ENCODE measurements at places on chromosomes 1 and 21.

- H3K4me1 ChIP-seq, result no peaks in the 10 kb centered on the region
- H3K36me3 ChIP-seq, result no peaks in the 10 kb centered on the region
- no peak for DNase-seq
These were observed 11.2 kb downstream of the EPHA10 start for GRCh38 chr1:37753473-37754321.

- H3K27me3 ChIP-seq, result peaks cover 3% of the 10 kb centered on the region
- DNase-seq, result no peak
- H3K27ac ChIP-seq, result no peak overlapping the region
- no peaks in the 10 kb centered on the region for H3K36me3 ChIP-seq
- peaks cover 7% of the 10 kb centered on the region for H3K4me1 ChIP-seq
These were observed 173.9 kb upstream of the IVNS1ABP start for GRCh38 chr1:185490924-185491323.

DNA sequence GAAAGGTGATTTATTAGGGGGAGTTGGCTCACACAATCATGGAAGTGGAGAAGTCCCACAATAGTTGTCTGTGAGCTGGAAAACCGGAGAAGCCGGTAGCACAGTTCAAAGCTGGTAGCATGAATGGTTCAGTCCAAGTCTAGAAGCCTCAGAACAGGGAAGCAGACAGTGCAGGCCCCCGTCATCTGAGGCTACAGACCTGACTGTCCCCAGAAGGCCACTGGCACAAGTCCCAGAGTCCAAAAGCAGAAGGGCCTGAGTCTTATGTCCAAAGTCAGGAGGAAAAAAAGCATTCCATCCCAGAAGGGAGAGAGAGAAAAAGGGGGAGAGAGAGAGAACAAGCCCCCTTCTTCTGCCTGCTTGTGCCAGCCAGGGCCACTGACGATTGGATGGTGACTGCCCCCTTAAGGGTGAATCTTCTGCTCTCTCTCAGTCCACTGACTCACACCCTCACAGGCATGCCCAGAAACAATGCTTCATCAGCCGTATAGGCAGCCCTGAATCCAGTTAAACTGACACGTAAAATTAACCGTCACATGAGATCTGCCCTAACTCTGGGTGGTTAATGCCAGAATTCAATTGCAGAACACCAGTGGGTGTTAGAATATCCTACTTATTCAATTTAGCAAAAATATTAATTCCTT, 49.3 kb upstream of the POU2F1 start:
- H3K4me3 ChIP-seq, result no peak overlapping the region
- H3K4me1 ChIP-seq, result no peaks in the 10 kb centered on the region
- H3K27ac ChIP-seq, result no peak overlapping the region
- H3K36me3 ChIP-seq, result peaks cover 4% of the 10 kb centered on the region

GRCh38 chr1:30793209-30793608, 35.6 kb upstream of the LAPTM5 start:
- no peaks in the 10 kb centered on the region for H3K36me3 ChIP-seq
- H3K4me3 ChIP-seq, result no peak overlapping the region
- H3K27me3 ChIP-seq, result peaks cover 9% of the 10 kb centered on the region
- no peak overlapping the region for H3K27ac ChIP-seq
- DNase-seq, result no peak

GRCh38 chr1:39129514-39129913, 75.0 kb upstream of the MACF1 start:
- peaks cover 21% of the 10 kb centered on the region for H3K4me1 ChIP-seq
- no peaks in the 10 kb centered on the region for H3K36me3 ChIP-seq
- no peak overlapping the region for H3K27ac ChIP-seq
- no peak for DNase-seq
- no peaks in the 10 kb centered on the region for H3K27me3 ChIP-seq

- no peak overlapping the region for H3K27ac ChIP-seq
- H3K27me3 ChIP-seq, result no peaks in the 10 kb centered on the region
- peaks cover 6% of the 10 kb centered on the region for H3K4me1 ChIP-seq
- H3K36me3 ChIP-seq, result no peaks in the 10 kb centered on the region
- DNase-seq, result no peak
These were observed 690.5 kb downstream of the BRINP3 start for GRCh38 chr1:189787201-189787600.

DNA sequence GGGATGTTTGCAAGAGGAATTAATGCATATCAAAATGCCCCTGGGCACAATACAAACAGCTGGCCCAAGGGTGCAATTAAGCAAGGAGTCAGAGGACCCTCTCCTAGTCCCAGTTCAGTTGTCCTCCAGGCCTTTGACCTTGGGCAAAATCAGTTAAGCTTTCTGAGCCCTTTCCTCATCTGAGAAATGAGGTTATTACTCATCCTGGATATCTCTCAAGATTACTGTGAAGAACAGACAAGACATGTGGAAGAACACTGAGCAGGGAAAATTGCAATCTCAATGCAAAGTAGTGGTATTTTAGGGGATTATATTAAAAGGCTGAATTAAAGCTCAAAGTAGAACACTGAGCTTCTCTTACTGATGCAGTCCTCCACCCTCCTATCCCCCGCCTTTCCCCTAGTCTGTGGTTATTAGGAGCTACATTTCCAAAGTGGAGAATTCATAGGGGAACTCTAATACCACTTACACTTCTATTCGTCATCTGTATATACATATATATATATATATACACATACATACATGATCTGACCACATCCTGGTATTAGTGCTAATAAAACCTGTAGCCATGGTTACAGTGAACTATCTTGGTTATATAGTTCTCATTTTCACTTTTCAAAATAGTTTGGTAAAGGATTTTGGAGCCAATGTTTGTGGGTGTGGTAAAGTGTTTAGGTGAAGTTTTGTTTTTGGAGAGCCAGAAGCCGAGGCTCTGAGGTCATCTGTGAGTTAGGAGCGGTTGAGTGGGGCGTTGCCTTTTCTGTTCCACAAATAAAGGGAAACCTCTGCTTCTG, 18.1 kb downstream of the KIAA0040 start:
- H3K4me1 ChIP-seq, result no peaks in the 10 kb centered on the region
- DNase-seq, result no peak
- peaks cover 2% of the 10 kb centered on the region for H3K27me3 ChIP-seq
- no peak overlapping the region for H3K27ac ChIP-seq
- no peak overlapping the region for H3K4me3 ChIP-seq

GRCh38 chr1:29412591-29412990, 176.3 kb downstream of the PTPRU start:
- no peaks in the 10 kb centered on the region for H3K36me3 ChIP-seq
- no peak overlapping the region for H3K4me3 ChIP-seq
- peaks cover 6% of the 10 kb centered on the region for H3K4me1 ChIP-seq
- no peak for DNase-seq
- peaks cover 5% of the 10 kb centered on the region for H3K27me3 ChIP-seq

GRCh38 chr1:50419907-50420677, 3.2 kb downstream of the DMRTA2 start:
- peaks cover 7% of the 10 kb centered on the region for H3K36me3 ChIP-seq
- peak overlapping the region; percentile 5 for H3K27ac ChIP-seq
- H3K27me3 ChIP-seq, result peaks cover 50% of the 10 kb centered on the region
- H3K4me1 ChIP-seq, result peaks cover 15% of the 10 kb centered on the region

- no peaks in the 10 kb centered on the region for H3K36me3 ChIP-seq
- no peak overlapping the region for H3K27ac ChIP-seq
- DNase-seq, result no peak
These were observed 19.4 kb downstream of the LRP8 start for GRCh38 chr1:53308506-53308905.

DNA sequence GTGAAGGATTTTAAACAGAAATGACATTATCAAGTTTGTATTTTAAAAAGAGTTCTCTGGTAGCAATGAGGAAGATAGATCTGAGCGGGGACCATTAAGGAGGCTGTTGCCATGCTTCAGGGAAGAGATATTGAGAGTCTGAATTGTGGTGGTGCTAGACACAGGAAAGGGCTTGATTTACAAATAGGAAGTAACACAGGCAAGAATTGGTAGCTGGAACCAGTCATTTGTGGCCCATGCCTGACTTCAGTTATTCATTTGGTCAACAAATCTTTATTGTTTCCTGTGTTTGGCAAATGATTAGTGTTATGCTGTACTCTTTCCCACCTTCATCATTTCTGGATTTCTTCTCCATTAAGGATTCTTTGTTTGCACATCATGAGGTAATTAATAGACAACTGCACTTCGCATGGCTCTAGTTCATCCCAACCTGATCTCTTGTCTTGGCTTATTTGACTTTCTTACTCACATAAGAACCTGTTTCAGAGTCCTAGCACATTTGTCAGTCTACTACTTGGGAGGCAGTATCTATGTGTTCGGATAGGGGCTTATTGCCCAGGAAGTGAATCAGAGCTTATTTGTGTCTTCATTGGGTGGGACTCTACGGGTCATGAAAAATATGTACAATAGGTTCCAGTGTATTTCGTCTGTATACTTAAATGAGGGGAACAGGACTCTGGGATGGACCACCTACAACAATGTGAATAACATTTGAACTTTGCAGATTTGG, 32.3 kb downstream of the EEIG2 start:
- no peak for DNase-seq
- no peaks in the 10 kb centered on the region for H3K36me3 ChIP-seq
- H3K4me1 ChIP-seq, result peaks cover 29% of the 10 kb centered on the region
- peak overlapping the region; percentile 5 for H3K4me3 ChIP-seq

DNA sequence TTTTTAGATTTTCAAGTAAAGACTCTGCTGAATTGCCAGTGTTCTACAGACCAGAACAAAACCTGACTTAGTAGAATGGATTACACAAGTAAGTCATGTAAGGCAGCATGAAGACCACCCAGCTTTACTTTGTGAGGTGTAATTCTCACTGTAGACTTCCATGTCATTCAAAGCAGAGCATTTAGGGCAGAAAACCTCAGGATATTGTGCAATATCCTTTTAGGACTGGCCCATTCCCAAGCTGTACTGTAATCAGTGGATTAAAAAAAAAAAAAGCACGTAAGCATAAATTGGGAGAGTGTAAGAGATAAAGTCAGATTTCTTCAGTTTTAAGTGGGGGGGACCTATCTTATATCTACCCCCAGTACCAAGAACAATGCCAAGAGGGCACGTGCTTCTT, 380.5 kb upstream of the PRMT6 start:
- H3K36me3 ChIP-seq, result no peaks in the 10 kb centered on the region
- H3K4me3 ChIP-seq, result no peak overlapping the region
- DNase-seq, result no peak

DNA sequence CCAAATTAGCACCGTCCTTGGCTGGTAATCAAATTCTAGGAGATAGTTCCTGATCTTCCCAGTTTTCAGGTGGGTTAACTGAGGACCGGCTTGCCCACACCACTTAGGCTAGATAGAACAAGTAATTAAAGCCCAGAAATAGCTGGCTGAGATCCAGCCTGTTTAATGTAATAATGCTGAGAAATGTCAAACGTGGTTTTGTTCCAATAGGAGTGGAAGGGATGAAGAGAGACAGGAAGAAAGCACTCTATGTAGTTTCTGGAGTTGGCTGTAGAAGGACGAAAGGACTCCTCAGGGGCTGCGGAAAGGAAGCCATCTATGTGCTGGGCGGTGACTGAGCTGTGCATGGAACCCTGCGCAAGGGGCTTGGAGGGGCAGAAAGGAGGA, 18.6 kb downstream of the NAV1 start:
- no peak overlapping the region for H3K4me3 ChIP-seq
- H3K27me3 ChIP-seq, result peaks cover 2% of the 10 kb centered on the region
- H3K36me3 ChIP-seq, result peaks cover 4% of the 10 kb centered on the region
- H3K4me1 ChIP-seq, result peaks cover 17% of the 10 kb centered on the region
- DNase-seq, result no peak

DNA sequence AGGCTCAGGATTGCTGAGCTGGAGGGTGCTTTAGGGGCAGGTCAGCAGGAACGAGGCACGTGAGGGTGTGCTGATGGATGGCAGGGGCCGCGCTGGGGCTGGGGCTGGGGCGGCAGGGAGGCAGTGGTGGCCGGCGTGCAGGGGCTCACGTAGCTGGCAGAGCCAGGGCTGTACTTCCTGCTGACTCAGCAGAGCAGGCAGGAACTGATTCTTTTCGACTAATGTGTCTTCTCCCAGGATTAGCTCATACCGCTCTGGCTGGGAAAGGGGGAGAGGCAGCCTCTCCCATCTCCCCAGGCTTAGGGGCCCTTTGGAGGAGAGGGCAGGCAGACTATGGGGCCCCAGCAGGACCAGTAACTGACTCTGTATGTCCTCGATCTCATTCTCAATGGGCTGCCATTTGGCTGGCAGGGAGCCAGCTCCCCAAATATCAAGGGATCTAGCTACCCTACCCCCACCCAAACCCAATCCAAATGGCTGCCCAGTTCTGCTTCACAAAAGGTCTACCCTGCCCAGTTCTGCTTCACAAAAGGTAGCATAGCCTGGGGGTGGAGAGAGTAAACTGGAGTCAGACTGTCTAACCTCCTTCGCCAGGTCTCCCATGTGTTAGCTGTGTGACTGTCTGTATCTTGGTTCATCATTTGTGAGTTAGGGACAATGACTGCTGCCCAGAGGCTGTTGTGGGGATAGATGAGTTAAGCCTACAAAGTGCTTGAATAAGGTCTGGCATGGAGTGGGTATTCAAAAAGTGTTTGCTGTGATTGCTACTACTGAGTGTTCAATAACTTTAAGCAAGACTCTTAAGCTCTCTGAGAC, 100.1 kb upstream of the SLC2A1 start:
- DNase-seq, result no peak
- peaks cover 2% of the 10 kb centered on the region for H3K27me3 ChIP-seq
- no peak overlapping the region for H3K27ac ChIP-seq
- H3K36me3 ChIP-seq, result peaks cover 5% of the 10 kb centered on the region

DNA sequence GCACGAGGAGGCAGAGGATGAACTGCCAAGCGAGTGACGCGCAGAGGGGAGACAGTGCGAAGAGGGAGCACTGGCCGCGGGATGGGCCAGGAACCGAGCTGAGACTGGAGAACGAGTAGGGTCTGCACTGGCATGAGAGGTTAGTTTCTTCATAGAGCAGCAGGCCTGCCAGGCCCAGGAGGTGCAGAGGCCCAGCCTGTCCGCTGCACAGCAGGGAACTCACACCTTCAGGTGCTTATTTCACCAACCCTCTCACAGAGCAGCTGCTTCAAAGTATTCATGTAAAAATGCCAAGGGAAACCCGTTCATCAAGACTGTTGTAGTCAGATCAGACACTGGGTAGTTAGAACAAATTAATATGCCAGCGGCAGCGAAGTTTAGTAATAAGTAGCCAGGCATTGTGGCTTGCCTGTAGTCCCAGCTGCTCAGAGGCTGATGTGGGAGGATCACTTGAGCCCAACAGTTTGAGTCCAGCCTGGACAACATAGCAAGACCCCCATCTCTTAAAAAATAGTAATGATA, 144.5 kb downstream of the SLC45A1 start:
- H3K27me3 ChIP-seq, result peaks cover 9% of the 10 kb centered on the region
- no peak overlapping the region for H3K4me3 ChIP-seq
- no peak for DNase-seq
- peaks cover 47% of the 10 kb centered on the region for H3K4me1 ChIP-seq

DNA sequence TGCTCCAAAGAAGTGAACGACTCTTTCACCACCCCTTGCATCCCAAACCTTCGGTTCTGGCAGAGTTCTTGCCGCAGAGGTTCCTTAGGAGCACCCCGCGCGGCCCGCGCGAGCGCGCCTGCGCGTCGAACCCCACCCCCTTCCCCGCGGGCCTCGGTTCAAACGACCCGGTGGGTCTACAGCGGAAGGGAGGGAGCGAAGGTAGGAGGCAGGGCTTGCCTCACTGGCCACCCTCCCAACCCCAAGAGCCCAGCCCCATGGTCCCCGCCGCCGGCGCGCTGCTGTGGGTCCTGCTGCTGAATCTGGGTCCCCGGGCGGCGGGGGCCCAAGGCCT, at the start of gene C1orf56:
Gene C1orf56 (plus strand): TSS at position 161 of the 334 bp plus-strand sequence. CDS start 97 bp downstream, at position 258.
- H3K36me3 ChIP-seq, result peaks cover 4% of the 10 kb centered on the region
- H3K27me3 ChIP-seq, result peaks cover 3% of the 10 kb centered on the region
- DNase-seq, result peak; percentile 74
- H3K27ac ChIP-seq, result peak within 1 kb of the TSS; percentile 94
